ENCODE measurements at places on chromosomes 13 and 19. TPM values are rescaled to one million over a fixed set of nuclear protein-coding genes. Genes with fewer than 3 reads are reported as not detected.

PGLYRP1 gene
- not detected for total RNA-seq

- DNase-seq: peak; percentile 3
Measured at GRCh38 chr13:26185720-26186117, 36.4 kb downstream of the RNF6 start.

- DNase-seq: no peak
Measured at GRCh38 chr13:76813000-76813691, 73.1 kb downstream of the KCTD12 start.

CEACAM21 gene
- not detected for total RNA-seq

CEACAM20 gene
- total RNA-seq: not detected

ETV2 gene
- 0.28 TPM for total RNA-seq

DNA sequence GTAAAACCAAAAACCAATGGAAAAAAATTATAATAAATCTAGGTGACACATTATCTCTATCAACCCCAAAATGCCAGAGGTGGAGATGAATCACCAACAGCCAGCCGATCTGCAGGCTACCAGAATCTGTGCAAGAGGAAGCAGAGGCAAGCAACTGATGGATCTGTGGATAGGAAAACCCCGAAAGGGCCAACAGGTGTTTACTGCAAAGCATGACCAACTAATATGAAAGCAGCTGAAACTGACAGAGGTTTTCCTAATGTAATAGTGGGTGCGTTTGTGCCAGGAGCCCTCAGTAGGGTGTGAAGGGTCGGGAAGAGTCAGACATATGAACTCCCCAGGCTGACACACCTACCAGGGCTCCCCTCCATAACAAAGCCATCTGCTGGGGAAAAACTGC is 554.6 kb downstream of the RFC3 start:
- DNase-seq: no peak

DNA sequence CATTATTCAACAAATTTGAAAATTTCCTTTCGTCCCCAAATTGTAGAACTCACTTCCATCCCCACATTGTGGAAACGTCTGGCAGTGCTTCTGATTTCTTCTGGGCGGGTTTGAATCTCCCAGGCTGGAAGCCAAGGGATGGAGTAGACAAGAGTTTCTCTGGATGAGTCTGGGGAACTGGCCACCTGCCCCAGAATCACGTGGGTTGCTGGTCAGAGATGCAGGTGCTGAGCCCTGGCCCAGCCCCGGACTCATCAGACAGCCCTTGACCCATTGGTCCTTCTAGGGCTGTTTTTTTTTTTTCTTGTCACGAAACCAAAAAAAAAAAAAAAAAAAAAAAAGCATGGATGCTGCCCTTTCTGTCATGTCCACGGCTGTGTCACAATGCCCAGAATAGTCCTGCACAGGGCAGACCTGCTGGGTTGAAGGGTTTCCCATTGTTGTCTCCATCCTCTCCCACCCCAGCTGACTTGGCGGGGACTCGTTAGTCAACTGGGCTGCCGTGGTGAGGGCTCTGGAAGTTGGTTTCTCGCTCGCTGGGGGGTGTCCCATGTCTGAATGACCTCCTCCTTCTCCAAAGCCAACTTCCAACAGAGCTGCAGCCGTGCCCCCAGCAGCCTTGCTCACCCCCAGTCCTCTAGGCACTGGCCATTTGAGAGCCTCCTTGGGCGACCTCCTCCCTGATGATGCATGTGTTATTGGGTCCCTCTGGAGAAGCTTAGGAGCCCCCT is 12.8 kb downstream of the CHST8 start:
- DNase-seq: no peak

DNA sequence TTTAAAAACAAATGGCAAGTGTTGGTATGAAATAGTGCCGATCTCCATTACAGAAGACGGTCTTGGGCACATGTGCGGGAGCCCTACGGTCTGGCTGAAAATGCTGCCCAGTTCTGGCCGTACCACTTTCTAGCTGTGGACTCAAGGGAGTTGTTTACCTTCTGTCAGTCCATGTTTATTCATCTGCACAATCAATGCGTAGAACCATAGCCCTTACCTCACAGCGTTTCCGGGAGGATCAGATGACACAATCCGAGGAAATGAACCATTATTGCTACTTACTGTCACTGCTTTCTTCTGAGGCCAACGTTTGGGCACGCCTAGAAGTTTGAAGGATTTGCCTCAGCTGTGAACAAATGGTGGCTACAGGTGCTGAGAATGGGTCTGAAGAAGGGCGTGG is 31.2 kb downstream of the GADD45B start:
- DNase-seq: peak; percentile 89

DNA sequence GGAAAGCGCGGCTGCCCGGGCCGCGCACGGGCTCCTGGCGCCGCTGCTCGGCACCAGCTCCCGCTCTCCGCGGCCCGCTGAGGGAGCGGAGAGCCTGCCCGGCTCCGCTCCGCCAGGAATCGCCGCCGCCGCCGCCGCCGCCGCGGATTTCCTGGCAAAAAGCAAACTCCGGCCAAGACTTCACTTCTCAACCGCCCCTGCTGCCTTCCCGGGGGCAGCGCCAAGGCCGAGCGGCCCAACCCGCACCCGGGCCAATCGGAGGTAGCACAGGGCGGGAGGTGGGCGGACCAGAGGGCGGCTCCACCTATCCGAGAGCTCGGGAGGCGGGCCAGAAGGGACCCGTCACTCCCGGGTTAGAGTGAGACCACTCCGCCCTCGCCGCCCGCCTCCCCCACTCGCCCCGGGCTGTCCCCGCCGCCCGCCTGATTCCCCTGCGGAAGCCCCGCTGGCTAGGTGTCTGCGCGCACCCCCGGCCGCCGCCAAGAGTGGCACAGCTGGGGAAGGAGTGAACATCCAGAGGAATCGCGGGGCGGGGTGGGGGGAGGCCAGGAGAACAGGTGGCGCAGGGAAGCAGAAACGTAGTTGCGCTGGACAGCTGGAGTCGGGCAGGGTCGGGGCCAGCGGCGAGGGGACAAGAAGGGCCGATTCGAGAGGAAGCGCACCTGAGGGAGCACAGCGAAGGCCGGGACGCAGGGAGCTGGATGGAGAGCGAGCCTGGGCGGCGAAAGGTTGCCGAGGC is at the start of gene LNX2:
Gene LNX2 (minus strand): TSS at position 153 of the 739 bp plus-strand sequence. CDS start 38,826 bp downstream, outside the sequence.
- DNase-seq: peak; percentile 95

GRCh38 chr13:109669234-109669612 is 117.2 kb downstream of the IRS2 start:
- no peak for DNase-seq

DNA sequence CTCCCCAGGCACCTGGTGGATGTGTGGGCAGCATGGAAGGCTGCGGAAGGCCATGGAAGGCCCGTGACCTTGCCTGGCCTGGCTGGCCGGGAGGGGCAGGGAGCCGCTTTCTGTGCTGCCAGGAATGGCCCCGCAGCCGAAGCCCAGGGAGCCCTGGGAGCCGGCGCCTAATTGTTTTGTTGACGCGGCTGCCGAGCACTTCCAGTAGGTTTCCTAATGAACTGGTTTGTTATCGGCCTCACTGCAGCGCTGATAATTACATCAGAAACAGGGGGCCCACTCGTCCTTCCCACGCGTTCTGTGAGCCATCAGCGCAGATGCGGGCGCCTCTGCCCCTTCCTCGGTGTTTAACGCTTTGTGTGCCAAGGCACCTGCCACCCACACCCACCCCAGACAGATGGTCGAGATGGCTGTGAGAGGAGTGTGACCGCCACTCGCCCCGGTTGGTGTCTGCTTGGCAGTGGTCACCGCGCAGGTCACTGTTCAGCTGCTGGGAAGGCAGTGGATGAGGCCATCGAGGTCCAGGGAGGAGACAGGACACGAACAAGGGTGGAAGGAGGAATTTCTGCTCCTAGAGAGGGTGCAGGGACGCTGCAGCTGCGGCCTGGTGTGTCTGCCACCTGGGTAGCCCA is 124.5 kb downstream of the KDM4B start:
- DNase-seq: no peak

- DNase-seq: no peak
Measured at GRCh38 chr13:51608857-51609406, 24.7 kb downstream of the WDFY2 start.

OR10H4 gene
- not detected for total RNA-seq

ERF gene
- total RNA-seq: 6.1 TPM

DNA sequence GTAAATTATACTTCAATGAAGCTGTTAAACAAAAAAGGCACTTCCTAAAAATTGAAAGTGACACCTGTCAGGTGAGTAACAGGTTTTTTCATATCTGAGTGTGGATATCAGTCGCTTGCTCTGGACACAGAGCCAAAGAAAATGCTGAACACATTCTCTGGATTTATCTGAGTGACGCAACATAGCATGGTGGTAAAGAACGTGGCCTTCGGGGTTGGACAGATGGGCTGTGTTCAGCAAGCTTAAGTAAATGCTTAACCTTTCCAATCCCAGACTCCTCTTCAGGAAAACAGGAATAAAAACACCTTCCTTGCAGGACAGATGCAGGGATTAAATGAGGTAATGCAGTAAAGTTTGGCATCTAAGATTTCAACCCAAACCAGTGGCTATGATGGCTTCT is 132.0 kb downstream of the FOXO1 start:
- no peak for DNase-seq

DNA sequence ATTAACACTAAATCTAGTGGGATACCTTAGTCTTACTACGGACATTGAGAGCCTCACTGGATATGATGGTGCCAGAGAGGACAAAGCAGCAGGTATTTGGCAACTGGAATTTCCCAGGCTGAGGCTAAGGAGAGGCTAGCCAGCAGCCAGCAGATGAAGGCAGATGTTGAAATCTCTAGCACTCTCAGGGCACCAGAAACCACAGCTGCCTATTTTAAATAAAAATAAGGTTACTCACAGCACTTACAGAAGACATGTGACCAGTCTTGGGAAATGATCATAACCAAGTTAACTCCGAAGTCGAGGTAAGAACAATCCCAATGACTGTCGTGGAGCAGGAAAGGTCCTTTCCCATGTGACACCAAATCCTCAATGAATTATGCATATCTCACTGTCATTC is 1726.0 kb downstream of the EFNB2 start:
- DNase-seq: no peak

GEMIN7 gene
- total RNA-seq: 27.2 TPM

GRCh38 chr19:48354332-48354992 is 9.3 kb downstream of the TMEM143 start:
- DNase-seq: peak; percentile 46

- DNase-seq: no peak
Measured at GRCh38 chr19:57615346-57615745, 1.3 kb downstream of the ZNF134 start.

PLIN4 gene
- total RNA-seq: under 0.01 TPM

DNA sequence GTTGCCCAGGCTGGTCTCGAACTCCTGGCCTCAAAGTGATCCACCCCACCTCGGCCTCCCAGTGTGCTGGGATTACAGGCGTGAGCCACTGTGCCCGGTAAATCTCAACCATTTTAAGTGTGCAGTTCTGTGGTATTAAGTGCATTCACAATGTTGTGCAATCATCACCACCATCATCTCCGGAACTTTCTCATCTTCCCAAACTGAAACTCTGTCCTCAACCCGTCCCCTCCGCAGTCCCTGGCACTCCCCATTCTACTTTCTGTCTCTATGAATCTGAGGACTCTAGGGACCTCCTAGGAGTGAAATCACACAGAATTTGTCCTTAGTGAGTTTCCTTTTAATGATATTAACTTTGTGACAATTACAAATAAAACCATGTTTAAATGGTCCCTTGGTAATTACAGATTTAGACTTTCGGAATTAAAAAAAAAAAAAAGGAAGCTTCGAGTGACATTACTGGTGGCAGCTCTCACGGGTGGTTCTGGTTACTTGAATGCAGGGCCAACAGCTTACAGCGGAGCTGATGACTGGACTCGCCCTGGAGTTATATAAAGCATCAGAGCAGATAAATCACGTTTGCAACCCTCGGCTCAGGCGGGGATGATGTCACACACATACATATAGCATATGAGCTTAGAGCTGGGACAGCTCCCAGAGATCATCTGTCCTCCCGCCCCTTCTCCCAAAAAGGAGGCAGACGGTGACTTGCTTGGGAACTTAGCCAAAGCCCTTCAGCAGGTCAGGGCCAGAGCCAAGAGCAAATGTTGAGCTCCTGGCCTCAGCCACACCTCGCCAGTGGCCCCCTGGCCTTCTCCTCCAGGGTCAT is 89.8 kb downstream of the ZNF557 start:
- DNase-seq: peak; percentile 95

- DNase-seq: no peak
Measured at GRCh38 chr19:10195199-10195519, 406 bp upstream of the DNMT1 start.

GRCh38 chr13:23560571-23561089 is 9.6 kb upstream of the TNFRSF19 start:
- DNase-seq: no peak

ZNF20 gene
- 7.9 TPM for total RNA-seq

DNA sequence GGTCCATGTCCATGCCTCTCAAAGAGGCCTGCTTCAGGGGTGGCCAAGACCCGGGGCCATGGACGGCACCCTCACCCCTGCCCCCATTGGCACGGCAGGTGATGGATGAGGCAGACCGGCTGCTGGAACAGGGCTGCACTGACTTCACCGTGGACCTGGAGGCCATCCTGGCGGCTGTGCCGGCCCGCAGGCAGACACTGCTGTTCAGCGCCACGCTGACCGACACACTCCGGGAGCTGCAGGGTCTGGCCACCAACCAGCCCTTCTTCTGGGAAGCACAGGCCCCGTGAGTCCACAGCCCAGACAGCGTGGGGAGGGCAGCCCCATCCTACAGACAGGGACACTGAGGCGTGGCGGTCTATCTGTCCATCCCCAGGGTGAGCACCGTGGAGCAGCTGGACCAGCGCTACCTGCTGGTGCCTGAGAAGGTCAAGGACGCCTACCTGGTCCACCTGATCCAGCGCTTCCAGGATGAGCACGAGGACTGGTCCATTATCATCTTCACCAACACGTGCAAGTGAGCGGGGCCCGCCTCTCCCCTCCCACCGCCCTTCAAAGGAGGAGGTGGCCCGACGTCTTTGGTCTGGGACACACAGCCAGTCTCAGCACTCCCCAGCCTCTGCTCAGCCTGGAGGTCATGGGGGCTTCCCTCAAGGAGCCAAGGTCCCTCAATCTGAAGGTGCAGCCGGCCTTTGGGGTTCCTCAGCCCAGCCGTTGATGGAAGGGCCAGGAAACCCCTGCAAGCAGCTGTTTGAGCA is 2.9 kb downstream of the DDX49 start:
- no peak for DNase-seq

DNA sequence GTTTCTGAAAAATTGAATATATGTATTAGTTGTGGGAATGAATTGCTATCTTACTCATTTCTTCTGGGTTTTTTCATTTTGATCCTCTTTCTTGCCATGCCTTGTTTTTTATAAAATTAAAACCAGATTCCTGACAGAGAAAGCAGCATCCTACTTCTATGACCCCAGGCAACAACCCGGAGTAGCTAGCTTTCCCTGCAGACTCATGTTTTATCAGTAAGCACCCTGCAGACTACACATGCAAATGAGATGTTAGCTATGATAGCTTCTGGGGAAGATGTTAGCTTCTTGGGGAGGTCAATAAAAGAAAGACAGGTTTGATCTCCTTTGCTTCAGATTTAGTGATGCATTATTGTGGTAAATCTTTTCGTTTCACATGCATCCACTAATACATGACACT is 1598.6 kb downstream of the SLITRK5 start:
- no peak for DNase-seq

- peak; percentile 18 for DNase-seq
Measured at GRCh38 chr19:35031072-35031881, 1.0 kb downstream of the SCN1B start.

ZNF416 gene
- 6.1 TPM for total RNA-seq

RFC3 gene
- total RNA-seq: 15.6 TPM

- DNase-seq: peak; percentile 59
Measured at GRCh38 chr19:4379383-4380253, 20.7 kb downstream of the SH3GL1 start.

GRCh38 chr13:27023385-27024073 is 148.1 kb downstream of the USP12 start:
- DNase-seq: peak; percentile 29

ZNF578 gene
- total RNA-seq: 2.8 TPM
